ENCODE measurements at places on chromosomes 1 and 21. TPM values are rescaled to one million over a fixed set of nuclear protein-coding genes. Genes with fewer than 3 reads are reported as not detected.
A peak's percentile ranks its signal among the peaks of the same experiment; 100 is the strongest.

- DNase-seq = no peak
Observed at GRCh38 chr1:195946500-195946899, 661.7 kb downstream of the KCNT2 start.

GRCh38 chr21:25568246-25568645, 39.0 kb downstream of the MRPL39 start:
- DNase-seq = peak; percentile 43

GRCh38 chr1:55209247-55209646, 5.9 kb downstream of the USP24 start:
- no peak for DNase-seq

- DNase-seq = peak; percentile 57
Observed at GRCh38 chr1:223531742-223532341, 133.7 kb downstream of the CAPN8 start.

DNA sequence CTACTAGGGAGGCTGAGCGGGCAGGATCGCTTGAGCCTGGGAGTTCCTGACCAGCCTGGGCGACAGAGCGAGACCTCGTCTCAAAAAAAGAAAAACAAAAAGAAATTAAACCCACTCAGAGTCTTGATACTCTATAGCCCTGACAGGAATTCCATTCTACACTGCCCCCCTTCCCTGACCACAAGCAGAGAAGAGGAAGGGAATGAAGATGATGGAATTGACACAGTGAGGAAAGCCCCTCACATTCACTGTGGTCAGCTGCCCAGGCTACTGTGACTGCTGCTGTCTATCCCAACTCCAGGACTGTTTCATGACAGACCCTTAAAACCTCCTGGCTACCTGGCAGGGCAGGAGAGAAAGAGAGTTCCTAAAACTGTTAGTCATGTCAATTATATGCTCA, 12.1 kb downstream of the LIN9 start:
- no peak for DNase-seq

DNA sequence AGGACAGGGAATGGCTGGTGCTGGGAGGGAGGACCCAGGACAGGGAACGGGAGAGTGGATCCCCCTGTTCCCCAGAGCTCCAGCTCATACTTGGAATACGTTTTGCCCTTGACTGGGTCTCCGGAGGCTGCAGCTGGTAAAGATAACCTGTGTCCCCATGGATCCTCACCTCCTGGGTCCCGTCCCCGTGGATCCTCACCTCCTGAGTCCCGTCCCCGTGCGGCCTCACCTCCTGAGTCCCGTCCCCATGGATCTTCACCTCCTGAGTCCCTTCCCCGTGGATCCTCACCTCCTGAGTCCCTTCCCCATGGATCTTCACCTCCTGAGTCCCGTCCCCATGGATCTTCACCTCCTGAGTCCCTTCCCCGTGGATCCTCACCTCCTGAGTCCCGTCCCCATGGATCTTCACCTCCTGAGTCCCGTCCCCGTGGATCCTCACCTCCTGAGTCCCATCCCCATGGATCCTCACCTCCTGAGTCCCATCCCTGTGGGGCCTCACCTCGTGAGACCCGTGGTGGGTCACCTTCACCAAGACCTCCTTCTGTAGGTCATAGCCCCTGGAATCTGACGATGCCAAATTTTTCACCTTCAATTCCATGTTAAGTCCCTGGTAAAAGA, 61.4 kb downstream of the SCCPDH start:
- no peak for DNase-seq

GRCh38 chr1:11657654-11658053, 3.0 kb downstream of the FBXO44 start:
- DNase-seq = no peak

- DNase-seq = no peak
Observed at GRCh38 chr1:3659093-3659492, 6.8 kb downstream of the TP73 start.

- DNase-seq = no peak
Observed at GRCh38 chr1:92990828-92991227, 29.6 kb upstream of the DIPK1A start.

DNA sequence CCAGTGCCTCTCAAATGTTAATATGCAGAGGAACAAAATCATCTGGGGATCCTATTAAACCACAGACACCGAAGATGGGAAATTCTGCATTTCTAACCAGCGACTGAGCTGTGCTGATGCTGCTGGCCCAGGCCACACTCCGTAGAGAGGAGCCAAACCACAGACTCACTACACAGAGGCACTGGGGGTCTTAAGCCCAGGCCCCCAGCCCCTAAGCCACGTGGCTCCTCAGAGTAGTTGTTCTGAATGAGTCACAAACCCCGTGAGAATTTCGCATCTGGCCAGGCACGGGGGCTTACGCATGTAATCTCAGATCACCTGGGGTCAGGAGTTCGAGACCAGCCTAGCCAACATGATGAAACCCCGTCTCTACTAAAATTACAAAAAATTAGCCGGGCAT, 2.8 kb upstream of the CELA2A start:
- no peak for DNase-seq

DNA sequence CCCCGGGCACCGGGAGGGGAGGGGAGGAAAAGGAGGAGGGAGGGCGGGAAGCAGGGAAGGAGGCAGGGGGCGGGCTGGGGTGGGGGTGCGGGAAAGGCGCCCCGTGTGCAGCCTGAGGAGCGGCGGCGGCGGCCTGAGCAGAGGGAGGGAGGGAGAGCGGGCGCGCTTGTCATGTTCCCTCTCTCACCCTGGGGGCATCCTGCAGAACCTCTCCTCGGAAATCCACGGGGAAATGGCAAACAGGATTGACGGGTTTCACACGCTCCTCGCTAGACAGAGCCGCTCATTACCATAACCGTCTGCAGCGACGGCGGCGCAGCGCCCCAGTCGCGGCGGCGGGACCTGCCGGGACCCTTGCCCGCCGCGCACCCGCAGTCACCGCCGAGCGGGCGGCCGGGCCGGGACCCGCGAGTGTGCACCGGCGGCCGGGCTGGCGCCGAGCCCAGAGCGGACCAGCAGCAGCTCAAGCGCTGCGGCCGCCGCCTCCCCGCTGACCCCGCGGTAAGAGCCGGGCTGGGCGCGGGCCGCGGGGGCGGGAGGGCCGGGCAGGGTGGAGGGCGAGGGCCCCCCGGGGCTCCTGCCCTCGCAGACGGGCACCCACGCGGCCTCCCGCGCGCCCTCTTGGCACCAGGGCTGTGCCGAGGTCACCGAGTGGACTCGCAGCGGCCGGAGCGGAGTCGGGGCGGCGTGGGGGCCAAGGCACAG, at the start of gene SERTAD4:
TSS of gene SERTAD4 (plus strand) at position 286 of the 705 bp plus-strand sequence. CDS start 5,165 bp downstream, outside the sequence.
- DNase-seq = peak; percentile 91

DNA sequence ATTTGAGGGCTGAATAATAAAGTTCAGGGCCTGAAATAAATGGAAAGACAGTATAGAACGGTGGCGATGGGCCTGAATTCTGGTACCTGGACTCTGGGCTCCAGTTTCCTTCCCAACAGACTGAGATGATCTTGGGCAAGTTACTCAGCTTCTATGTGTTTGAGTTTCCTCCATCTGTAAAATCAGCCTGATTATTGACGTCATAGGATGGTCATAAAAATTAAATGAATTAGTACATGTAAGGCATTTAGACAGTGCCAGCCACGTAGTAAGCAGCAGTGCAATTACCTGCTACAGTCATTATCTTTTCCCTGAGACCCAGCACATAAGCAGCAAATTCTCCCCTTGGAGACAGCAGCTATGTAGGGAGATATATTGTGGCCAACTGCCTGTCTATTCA, 260.9 kb downstream of the NTNG1 start:
- DNase-seq = no peak

DNA sequence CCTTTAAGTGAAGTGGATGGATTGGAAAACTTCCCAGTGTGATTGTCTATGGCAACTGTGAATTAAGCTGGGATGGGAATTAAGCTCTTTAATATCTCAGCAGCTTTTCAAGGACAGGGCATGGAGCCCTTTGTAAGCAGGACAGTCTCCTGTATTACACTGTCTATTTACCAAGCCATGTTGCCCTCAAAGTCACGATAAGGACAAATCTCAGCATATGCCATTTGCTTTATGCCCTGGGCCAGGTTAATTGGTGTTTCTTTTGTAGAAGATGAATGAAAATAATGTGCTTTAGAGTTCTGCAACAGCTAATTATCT, 17.6 kb downstream of the UTP25 start:
- no peak for DNase-seq

- no peak for DNase-seq
Observed at GRCh38 chr1:183632114-183632513, 3.5 kb downstream of the ARPC5 start.

DNA sequence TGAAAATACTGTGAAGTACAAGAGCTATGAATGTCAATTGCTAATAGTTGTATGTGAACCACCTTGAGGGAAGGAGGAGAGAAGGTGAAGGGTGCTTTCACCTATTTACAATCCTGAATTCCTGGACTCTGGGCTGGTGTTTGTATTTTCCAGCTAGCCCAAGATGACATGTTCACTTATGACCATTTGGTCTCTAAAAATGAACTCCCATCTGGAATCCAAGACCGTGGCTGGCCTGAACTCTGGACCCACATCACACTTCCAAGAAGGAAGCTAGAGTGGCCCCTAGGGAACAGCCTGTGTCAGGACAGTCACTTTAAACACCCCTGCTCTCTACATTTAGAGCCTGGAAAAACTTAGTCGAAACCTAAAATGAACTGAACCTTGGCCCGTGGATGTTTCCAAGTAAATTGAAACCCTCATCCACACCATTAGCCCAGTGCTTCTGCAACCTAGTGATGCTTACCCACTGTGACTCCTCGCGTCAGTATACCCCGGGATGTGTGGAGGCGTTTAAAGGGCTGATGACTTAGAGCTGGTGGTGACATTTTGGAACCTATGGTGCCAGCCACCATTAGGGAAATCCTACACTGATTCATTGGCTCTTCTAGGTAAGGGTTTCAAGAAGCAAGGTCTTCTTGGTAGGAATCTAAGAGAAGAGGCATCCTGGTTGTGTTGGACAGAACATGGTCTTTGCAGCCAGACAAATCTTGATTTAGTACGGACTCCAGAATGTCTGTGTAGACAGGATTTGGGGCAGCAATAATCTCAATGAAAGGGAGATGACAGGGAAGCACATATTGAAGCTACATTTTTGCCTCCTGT, 171.5 kb upstream of the IRF2BP2 start:
- DNase-seq = no peak

CELF3 gene
- total RNA-seq = not detected

CDC20 gene
- total RNA-seq = 2.4 TPM

SPRR2B gene
- not detected for total RNA-seq

MROH9 gene
- total RNA-seq = 0.34 TPM

DCST1 gene
- 0.89 TPM for total RNA-seq

LAMC1 gene
- total RNA-seq = 217 TPM

Measured in upper lobe of left lung (tissue), 6 donors.